Activated naive CD8-positive, alpha-beta T cell treated with anti-CD3 and anti-CD28 coated beads, Interleukin-2, amount 50 U/mL, for 24 hours (primary cell): ENCODE measurements at places on chromosomes 2 and 18.
A peak's percentile ranks its signal among the peaks of the same experiment; 100 is the strongest.

DNA sequence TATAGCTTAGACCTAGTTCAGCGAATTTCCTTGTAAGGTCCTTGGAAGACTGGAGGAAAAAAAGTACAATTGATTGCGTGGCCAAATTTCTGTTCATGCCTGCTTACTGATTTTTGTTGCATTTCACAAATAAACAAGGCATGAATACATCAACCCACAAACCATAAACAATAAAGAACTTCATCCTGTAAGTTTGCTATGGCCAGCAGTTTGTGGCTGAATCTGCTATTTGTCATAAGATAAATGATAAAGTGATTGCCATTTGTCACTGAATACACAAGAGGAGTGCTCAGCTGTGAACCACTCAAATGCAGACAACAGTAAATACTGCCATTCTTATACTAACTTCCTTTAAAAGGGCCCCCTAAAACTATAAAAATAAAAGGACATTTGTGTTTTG lies 259.5 kb downstream of the CCDC178 start:
- no peak for DNase-seq

- DNase-seq = no peak
Measured at GRCh38 chr2:128756365-128756717, 437.7 kb upstream of the HS6ST1 start.

GRCh38 chr18:27871726-27872125 lies 305.2 kb downstream of the CDH2 start:
- no peak for DNase-seq

DNA sequence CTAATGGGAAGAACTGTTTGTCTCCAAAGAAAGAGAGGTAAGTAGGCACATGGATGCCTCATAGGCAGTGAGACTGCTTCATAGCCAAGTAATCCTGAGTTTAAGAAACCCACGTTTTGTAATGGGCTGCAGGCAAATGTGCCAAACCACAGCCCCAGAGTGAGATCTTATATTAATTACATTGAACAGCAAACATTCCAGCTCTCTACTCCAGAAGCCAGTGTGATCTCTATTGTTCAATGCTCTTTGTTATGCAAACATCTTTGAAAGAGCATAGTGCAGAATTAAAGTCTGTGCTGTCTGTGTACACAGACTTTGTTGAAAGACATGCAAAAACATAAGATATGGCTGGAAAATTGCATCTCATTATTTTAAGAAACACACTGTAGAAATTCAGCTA lies 720.8 kb upstream of the REG3G start:
- DNase-seq = no peak

GRCh38 chr2:39762448-39762847 lies 16.6 kb downstream of the THUMPD2 start:
- no peak for DNase-seq

- no peak for DNase-seq
Measured at GRCh38 chr2:71473346-71474031, 20.1 kb downstream of the DYSF start.

DNA sequence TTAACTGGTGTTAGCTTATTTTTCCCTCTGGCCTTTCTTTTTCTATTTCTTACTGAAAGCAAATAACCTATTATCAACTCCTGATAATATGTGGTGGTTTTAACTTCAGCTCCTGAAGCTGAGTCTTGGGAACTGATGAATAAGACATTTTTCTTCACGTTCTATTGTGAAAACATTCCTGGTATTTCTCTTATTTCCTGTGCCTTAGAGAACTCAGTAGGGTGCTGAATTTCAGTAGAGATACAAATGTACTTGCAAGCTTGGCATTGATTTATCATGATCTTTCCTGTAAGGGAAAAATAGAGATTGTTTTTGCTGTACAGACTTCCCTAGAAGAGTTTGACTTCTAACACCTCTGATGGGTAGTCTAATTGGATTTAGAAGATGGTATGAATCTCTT lies 52.8 kb upstream of the DCC start:
- no peak for DNase-seq

DNA sequence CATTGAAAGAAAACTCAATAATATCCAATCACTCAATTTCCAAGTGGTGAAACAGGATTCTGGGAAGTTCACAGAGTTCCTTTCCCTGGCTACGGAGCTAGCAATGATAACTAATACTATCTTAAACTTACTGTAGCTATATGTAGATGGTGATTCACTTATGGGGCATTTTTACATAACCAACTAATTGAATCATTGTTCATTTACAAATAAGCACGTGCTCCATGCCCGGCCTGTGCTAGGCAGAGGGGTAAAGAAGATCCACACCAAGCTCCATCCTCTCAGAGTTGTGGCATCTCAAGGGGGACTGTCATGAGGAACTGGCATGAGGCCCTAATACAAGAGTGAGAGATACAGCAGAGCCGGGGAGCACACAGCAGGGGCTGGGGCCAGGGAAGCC lies 176.3 kb downstream of the ANKRD30B start:
- no peak for DNase-seq

GRCh38 chr18:12309683-12310198 lies 1.7 kb downstream of the TUBB6 start:
- DNase-seq = no peak

- no peak for DNase-seq
Measured at GRCh38 chr2:189327879-189328847, 113.1 kb upstream of the WDR75 start.

DNA sequence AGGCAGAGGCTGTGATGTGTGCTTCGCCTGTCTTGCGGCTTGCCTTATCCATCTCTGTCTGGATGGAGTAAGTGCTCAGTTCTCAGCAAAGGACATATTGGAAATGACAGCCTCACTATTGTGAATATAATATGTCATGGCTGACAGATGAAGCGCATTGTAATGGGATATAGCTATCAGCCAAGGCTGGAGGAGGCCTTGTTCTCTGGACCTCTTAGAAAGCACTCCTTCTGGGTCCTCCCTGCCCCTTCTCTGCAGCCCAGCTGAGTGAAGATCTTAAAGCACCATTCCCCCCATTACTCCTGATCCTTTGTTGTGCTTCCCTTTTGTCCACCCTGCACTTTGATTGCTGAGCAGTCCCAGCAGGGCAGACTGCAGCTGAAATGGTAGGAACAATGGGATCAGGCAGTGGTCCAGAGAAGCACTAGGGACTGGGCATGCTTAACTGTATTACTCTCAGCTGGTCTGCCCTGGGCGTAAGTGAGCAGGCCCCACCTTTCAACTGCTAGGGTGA lies 265.3 kb downstream of the SETBP1 start:
- no peak for DNase-seq

DNA sequence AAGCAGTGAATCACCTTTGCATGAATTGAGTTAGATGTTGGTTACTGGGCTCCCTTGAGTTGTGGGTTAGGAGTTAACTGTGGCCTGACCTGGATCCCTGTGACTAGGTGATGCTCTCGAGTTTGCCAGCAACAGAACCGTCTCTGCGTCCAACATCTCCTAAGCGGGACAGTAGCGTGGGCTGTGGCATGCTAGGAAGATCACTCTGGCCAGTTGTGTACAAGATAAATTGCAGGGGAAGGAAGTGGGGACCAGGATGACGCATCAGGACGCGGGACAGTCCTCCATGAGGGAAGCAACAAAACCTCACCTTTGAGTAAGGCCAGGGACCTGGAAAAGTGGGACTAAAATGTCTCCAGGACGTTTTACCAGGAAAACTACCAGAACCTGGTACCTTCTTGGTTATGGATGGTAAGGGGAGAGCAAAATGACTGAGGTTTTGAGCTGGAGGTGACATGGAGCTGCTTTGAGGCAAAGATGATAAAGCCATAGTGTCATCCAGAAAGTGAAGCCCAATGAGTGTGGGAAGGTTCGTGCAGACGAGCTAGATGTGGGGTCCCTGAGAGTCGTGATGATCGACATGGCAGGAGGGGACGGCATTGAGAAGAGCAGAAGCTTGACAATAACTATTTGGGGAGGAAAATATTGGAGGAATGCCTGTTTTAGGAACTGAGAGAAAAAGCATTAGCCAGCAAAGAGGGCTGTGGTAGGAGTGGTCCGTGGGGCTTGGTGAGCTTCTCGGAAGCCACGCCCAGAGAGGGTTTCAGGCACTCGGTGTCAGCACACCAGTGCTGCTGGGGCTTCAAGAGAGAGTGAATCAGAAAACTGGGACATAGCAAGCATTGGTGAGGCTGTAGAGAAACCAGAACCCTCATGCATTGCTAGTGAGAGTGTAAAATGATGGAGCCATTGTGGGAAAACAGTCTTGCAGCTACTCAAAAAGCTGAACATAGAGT lies 95.1 kb downstream of the SMAD7 start:
- no peak for DNase-seq

GRCh38 chr2:66915237-66915636 lies 480.3 kb downstream of the MEIS1 start:
- DNase-seq = no peak

GRCh38 chr2:102749938-102750337 lies 11.9 kb upstream of the TMEM182 start:
- no peak for DNase-seq

GRCh38 chr2:111053266-111053665 lies 67.4 kb upstream of the BCL2L11 start:
- no peak for DNase-seq

DNA sequence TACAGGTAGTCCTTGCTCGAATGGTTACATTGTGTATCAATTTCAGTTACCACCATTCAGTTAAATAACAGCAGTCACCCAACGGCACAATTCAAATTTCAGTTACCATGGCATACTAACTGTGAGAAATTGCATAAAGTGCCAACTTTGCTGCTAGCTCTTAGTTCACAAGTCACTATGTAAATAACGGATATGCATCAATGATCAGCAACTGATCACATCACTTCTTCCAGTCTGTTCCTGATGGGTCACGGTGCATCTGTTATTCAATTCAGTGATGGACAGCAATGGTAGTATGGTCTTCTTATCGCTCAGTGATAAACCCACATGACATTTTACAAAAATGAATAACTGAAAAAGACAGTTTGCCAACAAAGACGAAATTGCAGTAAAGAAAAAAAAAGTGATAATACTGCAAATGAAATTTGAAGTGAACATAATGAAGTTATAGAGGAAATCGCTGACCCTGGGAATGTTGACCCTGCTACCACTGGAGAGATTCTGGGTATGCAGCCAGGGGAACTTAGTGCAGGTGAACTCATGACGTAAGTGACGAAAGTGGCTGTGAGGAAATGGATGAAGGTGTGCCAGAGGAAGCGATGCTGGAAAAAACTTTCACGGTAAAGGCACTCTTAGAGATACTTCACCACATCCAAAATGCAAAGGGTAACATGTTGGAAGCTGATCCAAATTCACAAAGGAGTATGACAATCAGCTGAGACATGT lies 25.9 kb upstream of the RAPGEF4 start:
- DNase-seq = no peak

GRCh38 chr2:46545015-46545839 lies 65.9 kb downstream of the TMEM247 start:
- no peak for DNase-seq

GRCh38 chr18:53426666-53427184 lies 797.7 kb downstream of the MBD2 start:
- no peak for DNase-seq

GRCh38 chr2:224892574-224893204 lies 149.6 kb downstream of the DOCK10 start:
- no peak for DNase-seq

DNA sequence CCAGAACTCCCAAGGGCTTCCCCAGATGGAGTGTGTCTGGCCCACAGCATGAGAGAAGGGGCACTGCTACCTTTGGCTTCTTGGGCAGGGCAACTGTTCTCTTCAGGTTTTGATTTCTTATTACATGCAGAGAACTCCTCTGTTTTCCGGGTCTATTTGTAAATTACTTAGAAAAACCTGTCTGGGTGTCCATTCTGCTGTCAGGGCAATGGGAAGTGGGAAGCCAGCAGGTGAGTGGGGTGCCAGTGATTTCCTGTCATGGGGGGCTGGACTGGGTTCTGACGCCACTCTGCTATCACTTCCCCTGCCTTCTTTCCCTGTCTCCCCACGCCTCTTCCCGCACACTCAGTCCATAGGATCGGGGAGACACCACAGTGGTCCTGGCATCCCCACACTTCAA lies 58.0 kb upstream of the LGALSL start:
- DNase-seq = no peak

- DNase-seq = peak; percentile 40
Measured at GRCh38 chr2:460861-461260, 173.0 kb upstream of the ALKAL2 start.

- no peak for DNase-seq
Measured at GRCh38 chr2:18856765-18857164, 267.4 kb upstream of the NT5C1B start.

DNA sequence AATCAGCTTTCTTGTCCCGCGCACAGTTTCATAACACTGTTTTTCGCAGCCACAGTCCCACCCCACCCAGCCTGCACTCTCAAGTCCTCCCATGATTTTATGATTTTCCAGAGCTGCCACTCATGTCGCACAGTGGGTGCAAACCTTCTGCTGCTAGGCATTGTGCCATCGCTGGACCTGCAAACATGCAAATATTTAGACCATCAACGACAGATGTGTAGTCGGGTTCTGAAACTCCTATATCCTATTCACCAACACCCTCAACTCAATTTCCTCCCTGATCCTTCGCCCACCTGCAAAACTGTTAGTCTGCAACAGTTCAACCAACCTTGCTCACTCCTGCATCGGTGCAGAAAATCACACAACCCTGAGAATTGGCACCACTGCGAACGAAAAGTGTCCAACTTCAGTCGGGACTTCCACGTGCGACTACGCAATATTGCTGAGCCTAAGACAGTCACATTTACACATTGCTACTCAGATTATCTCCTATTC lies 871 bp upstream of the ALS2 start:
- peak; percentile 10 for DNase-seq

- DNase-seq = no peak
Measured at GRCh38 chr2:215830304-215830703, 183.0 kb downstream of the MREG start.

- peak; percentile 50 for DNase-seq
Measured at GRCh38 chr18:45670281-45670962, 53.6 kb upstream of the SLC14A1 start.

- no peak for DNase-seq
Measured at GRCh38 chr2:233832414-233832813, 21.9 kb downstream of the HJURP start.

DNA sequence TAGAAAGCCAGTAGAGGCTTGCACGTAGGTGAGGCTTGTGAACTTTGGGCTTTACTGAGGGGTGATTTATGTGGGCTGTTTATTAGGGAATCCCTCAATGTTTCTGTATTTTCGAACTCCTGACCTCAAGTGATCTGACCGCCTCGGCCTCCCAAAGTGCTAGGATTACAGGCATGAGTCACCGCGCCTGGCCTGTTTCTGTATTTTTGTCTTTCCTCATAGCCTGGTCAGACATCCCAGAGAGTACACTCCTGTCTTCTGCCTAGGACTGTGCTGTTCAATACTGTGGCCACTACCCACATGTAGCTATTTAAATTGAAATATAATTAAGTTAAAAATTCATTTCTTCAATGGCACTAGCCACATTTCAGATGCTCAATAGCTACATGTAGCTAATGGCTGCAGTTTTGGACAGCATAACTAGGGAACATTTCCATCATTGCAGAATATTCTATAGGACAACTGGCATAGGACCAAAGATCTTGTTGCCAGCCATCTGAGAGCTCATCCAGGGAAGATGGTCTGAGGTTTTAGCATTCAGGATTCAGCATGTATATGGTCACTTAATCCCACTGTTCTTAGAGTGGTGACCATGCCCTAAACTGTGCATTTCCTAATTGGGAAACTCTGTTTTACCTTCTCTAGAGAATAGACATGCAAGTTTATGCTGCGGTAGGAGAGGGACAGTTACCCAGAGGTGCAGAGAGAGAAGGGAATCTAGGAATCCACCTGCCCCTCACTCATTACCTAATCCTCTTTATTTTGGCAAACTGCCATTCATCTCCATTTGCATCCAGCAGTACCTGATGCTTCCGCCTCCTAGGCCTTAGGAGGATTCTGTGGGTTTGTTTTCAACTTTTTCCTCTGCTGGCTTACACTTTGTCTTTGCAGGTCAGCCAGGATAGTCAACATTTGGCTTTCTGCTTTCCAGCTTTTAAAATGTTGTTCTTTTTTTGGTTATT lies 64.4 kb downstream of the LCLAT1 start:
- DNase-seq = no peak
